Heart right ventricle (tissue), 16 donors: ENCODE measurements at places on chromosomes 12 and 14. TPM values are rescaled to one million over a fixed set of nuclear protein-coding genes. Genes with fewer than 3 reads are reported as not detected.
A peak's percentile ranks its signal among the peaks of the same experiment; 100 is the strongest.

NRXN3 gene
- total RNA-seq, result 1.8 TPM

GPR162 gene
- total RNA-seq, result 4.9 TPM

CCDC197 gene
- total RNA-seq, result 0.64 TPM

RNF212B gene
- total RNA-seq, result not detected

DDX54 gene
- total RNA-seq, result 36.7 TPM

TAS2R31 gene
- 0.38 TPM for total RNA-seq

GPR65 gene
- total RNA-seq, result 0.30 TPM

SYT10 gene
- total RNA-seq, result not detected

EEF1AKMT3 gene
- total RNA-seq, result 1.8 TPM

PRH1 gene
- total RNA-seq, result 6.9 TPM

KCNA5 gene
- 2.4 TPM for total RNA-seq

PRR13 gene
- 56.0 TPM for total RNA-seq

AKAP5 gene
- total RNA-seq, result 0.23 TPM

OTOGL gene
- total RNA-seq, result 0.21 TPM

KRT82 gene
- not detected for total RNA-seq

AQP5 gene
- total RNA-seq, result not detected

NELL2 gene
- not detected for total RNA-seq

SCN8A gene
- total RNA-seq, result 0.49 TPM

ABHD12B gene
- not detected for total RNA-seq

DIO3 gene
- not detected for total RNA-seq

TSHR gene
- total RNA-seq, result not detected

GRCh38 chr12:27382924-27383323, 50.3 kb downstream of the BMAL2 start:
- DNase-seq, result no peak

GRCh38 chr12:96400631-96401075, 414 bp upstream of the CDK17 start:
- no peak for DNase-seq

DNA sequence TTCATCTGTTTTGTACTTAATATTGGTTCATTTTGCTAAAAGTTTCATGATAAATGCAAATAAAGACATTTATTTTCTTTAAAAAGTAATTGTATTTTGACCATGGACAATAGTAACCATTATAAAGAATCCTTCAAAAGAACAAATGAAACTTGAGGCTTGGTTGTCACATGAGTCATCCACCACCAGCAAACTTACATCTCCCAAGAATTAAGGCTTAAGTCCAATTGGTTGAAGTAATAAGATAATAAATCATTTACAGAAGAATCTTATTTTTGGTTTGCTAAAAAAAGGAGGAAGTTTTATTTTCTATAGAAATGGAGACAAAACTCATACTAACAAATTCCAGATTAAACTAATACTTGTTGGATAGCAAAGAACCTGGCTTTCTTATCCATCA, 84.8 kb upstream of the KITLG start:
- no peak for DNase-seq

- DNase-seq, result peak; percentile 7
Measured at GRCh38 chr14:21748869-21749303, 75.3 kb upstream of the OR4E1 start.

DNA sequence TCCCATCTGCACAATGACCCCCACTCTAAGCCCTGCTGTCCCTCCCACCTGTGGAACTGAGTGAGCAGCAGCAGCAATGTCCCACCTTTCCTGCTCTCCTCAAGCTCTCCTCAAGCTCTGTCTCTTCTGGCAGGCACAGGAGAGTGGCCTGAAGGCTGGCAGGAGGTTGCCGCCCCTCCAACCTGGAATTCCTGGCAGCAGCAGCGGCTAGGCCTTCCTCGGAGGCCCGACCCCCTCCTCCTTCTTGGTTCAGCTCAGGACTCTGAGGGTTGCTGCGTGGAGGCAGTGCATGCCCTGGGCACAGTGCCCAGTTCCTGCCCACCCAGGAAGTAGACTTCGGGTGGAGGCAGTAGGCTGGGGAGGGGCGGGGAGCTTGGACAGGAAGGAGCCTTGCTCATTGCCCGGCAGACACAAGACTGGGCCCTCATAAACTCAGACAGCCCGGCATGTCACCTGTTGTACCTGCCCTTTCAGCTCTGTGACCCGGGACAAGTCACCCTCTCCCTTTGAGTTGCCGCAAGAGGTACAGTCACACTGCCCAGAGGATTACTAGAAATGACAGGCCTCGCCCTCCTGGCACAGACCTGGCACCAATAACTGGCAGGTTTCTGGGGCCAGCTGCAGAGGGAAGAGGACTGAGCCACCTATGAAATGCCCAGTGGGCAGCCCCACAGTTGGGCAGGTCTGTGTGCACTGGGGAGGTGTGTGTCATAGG, 2.1 kb upstream of the SERPINA1 start:
- peak; percentile 46 for DNase-seq

- DNase-seq, result no peak
Measured at GRCh38 chr12:107681455-107681835, 4.2 kb upstream of the PWP1 start.

DNA sequence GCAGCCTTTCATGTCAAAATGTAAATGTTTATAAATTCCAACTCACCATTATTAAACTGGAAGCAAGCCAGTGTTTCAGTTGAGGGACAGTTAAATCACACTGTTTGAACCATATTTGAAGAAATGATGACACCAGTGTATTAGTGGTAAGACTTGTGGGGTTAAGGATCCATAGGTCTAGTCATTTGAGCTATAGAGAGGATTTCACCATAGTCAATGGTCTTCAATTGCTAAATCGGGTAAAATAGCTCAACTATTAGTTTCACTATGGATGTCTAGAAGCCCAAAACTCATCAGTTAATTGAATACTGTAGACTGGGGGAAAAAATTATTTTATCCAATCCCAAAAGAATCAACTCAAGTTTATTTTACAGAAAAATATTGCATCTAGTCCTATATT, 659.1 kb downstream of the NRXN3 start:
- DNase-seq, result no peak

- no peak for DNase-seq
Measured at GRCh38 chr14:95533822-95534221, 1.0 kb upstream of the GLRX5 start.

DNA sequence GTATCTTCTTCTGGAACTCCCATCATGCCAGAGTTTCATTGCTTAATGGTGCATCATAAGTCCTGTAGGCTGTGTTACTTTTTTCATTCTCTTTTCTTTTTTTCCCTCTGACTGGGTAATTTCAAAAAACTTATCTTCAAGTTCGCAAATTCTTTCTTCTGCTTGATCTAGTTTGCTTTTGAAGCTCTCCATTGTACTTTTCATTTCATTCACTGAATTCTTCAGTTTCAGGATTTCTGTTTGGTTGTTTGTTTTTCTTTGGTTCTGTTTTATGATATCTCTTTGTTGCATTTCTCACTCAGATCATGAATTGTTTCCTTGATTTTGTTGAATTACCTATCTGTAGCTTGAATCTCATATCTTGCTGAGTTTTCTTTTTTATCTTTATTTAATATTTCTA, 83.3 kb upstream of the PRMT8 start:
- no peak for DNase-seq

GRCh38 chr14:20295067-20295466, 10.7 kb downstream of the TTC5 start:
- DNase-seq, result no peak

GRCh38 chr12:27437839-27438238, 8.7 kb upstream of the SMCO2 start:
- DNase-seq, result no peak

GRCh38 chr12:5899675-5900074, 45.4 kb downstream of the ANO2 start:
- DNase-seq, result no peak

GRCh38 chr14:61109288-61109687, 128.2 kb downstream of the SLC38A6 start:
- DNase-seq, result no peak

DNA sequence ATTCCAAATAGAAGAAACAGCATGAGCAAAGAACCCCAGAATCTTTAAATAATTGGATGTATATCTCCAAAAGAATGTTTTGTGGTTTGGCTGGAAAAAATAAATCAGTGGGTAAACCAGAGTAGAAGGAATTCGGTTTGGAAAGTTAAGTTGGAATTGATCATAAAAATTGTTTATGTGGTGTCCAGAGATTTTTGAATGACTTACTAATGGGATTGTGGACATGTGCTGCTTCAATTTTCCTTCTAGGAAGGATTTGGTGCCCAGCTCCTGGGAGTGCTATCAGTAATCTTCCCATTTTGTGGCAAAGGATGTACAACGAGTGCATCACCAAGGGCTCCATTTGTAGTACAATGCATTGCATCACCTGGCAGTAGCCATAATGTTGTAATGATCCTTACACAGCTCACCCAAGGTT, 224.8 kb downstream of the SLC16A7 start:
- no peak for DNase-seq

GRCh38 chr12:130975116-130975515, 21.4 kb downstream of the ADGRD1 start:
- DNase-seq, result no peak

DNA sequence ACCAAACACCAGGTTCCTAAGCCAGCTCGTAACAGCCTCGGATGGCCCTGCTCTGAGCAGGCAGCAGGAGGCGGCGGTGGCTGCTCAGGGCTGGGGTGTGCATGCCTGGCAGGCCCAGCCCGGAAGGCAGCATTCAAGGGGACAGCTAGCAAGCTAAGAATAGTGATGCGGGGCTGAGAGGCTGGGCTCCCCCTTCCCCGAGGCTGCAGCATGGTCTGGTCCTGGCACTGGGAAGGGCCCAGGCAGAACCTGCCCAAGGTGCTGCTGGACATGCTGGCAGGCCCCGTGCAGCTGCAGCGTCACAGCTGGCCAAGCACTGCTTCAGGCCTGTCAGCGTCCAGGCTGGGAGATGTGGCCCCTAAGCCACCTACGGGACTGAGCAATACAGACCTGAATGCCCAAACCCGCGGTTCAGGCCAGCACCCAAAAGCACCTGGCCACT, 26.4 kb upstream of the NUDT14 start:
- peak; percentile 55 for DNase-seq

GRCh38 chr12:56150563-56150962, 1.8 kb upstream of the MYL6B start:
- DNase-seq, result no peak

GRCh38 chr12:115840159-115840558, 437.3 kb downstream of the MED13L start:
- DNase-seq, result no peak

GRCh38 chr12:109729371-109729781, 15.8 kb downstream of the FAM222A start:
- no peak for DNase-seq

GRCh38 chr14:35406506-35407305, 2.2 kb upstream of the NFKBIA start:
- peak; percentile 51 for DNase-seq
